ENCODE measurements at places on chromosomes 12 and 14. TPM values are rescaled to one million over a fixed set of nuclear protein-coding genes. Genes with fewer than 3 reads are reported as not detected.

Gene RD3L
- not detected for total RNA-seq

Gene ETFBKMT
- 2.8 TPM for total RNA-seq

DNA sequence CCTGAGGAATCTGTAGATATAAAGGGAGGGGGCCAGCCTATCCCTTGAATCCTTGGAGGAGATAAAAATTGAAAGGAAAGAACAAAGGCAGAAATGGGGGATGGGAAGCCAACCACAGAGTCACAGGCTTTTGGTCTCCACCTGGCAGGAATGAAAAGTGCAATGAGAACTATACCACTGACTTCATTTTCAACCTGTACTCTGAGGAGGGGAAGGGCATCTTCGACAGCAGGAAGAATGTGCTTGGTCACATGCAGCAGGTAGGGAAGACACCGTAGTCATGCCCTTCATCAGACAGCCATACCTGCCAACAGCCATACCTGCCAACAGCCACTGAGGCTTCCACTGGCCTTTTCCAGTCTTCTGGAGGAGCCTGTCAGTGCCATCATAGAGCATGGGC, 13.4 kb downstream of the ASB8 start:
- H3K36me3 ChIP-seq = peaks cover 87% of the 10 kb centered on the region
- no peak overlapping the region for H3K4me3 ChIP-seq
- H3K27me3 ChIP-seq = no peaks in the 10 kb centered on the region
- no peak overlapping the region for H3K27ac ChIP-seq

DNA sequence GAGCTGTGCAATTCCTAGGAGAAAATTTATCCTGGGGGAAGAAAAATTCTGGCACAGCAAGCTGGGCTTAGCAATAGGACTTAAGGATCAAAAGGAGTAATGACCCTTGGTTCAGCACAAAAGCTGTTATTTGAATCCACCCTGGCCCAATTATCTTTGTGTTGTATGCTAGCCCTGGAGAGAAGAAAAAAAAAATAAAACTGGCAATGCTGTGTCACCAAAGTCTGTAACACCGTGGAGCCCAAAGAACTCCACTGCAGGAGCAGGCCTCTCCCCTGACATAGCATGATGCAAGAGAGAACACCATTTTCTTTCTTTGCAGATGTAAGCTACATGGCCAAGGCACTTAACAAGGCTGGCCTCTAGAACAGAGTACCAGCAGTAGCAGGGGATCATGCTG, 63.0 kb upstream of the ARHGAP5 start:
- no peak for DNase-seq
- H3K27me3 ChIP-seq = no peaks in the 10 kb centered on the region
- H3K27ac ChIP-seq = no peak overlapping the region

DNA sequence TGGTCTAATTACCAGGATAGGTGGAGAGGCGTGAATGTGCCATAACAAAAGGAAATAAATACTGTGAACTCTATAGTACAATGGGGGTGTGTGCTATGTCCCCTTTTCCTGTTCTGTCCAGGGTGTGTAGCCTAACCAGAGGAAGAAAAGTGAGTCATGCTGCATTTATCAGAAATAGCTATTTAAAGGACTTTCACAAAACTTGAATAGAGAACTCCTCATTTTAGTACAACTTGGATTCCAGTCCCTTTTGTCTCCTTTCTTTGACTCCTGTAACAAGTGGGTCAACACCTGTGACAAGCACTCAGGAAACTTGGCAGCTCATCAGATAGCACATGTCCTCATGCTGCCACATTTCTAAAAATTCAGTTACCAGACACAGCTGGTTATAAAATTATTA, 123.4 kb downstream of the CCDC91 start:
- peaks cover 5% of the 10 kb centered on the region for H3K36me3 ChIP-seq
- H3K27me3 ChIP-seq = no peaks in the 10 kb centered on the region
- H3K4me3 ChIP-seq = no peak overlapping the region
- H3K27ac ChIP-seq = no peak overlapping the region
- H3K4me1 ChIP-seq = no peaks in the 10 kb centered on the region
- DNase-seq = no peak

DNA sequence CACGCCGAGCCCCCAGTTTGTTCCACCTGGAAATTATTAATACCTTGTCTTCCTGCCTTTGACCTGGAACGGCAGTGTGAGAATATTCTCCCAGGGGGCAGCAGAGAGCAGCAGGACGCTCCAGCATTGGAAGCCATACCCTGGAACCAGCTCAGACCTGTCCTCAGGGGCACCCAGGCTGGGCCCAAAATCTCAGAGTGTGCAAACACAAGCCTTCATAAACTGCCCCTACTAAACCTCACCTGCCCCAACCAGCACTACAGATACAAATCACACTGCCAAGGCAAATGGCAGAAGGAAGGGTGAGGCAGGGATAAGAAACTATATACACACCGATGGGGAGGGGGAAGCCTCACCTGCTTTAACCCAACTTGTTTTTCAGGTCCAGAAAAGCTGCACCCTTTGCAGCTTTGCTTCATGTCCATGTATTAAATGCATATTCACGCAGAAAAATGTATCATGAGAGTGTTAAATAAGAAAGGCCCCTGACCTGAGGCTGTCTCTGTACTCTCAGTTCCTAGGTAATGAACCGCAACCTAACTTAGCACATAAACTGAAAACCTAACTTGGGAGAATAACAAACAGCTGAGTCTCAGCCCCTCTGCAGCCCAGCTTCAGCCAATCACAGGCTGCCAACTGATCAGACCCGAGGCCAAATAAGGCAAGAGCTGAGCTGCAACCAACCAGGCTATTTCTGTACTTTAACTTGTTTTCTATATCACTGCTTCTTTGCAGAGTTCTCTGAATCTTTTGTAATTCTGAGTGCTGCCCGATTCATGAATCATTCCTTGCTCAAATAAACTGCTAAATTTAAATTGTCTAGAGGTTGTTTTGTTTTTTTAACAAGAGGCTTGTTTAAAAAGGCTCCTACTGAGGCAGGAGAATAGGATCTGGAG, 130.1 kb downstream of the SPTSSA start:
- no peaks in the 10 kb centered on the region for H3K36me3 ChIP-seq
- H3K27ac ChIP-seq = no peak overlapping the region
- no peaks in the 10 kb centered on the region for H3K27me3 ChIP-seq

- H3K27ac ChIP-seq = no peak overlapping the region
- no peaks in the 10 kb centered on the region for H3K4me1 ChIP-seq
- H3K4me3 ChIP-seq = no peak overlapping the region
- H3K36me3 ChIP-seq = peaks cover 26% of the 10 kb centered on the region
Measured at GRCh38 chr12:123471374-123472068, 13.6 kb downstream of the SNRNP35 start.

GRCh38 chr12:94405413-94406116, 54.1 kb downstream of the CEP83 start:
- no peaks in the 10 kb centered on the region for H3K27me3 ChIP-seq
- H3K4me1 ChIP-seq = no peaks in the 10 kb centered on the region
- H3K27ac ChIP-seq = peak overlapping the region; percentile 7
- no peak for DNase-seq
- no peaks in the 10 kb centered on the region for H3K36me3 ChIP-seq

DNA sequence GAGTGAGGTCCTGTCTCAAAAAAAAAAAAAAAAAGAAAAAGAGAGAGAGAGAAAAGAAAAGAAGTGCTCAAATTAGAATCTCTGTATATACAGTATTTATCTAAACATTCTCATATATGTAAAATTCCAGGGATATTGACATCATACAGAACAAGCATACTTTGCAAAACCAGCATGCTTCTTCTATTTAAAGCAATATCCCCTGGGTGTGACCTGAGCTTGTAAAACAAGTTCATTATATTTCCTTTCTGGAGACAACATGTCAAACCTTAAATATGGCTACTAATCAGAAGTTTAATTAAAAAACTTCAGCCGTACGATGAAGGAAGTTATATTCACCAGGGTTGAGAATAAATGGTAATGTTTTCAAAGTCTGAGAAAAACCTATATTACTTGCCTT, 175.8 kb upstream of the HMGA2 start:
- DNase-seq = no peak
- peaks cover 5% of the 10 kb centered on the region for H3K4me1 ChIP-seq
- peaks cover 10% of the 10 kb centered on the region for H3K27me3 ChIP-seq
- no peak overlapping the region for H3K27ac ChIP-seq
- H3K4me3 ChIP-seq = no peak overlapping the region
- no peaks in the 10 kb centered on the region for H3K36me3 ChIP-seq

DNA sequence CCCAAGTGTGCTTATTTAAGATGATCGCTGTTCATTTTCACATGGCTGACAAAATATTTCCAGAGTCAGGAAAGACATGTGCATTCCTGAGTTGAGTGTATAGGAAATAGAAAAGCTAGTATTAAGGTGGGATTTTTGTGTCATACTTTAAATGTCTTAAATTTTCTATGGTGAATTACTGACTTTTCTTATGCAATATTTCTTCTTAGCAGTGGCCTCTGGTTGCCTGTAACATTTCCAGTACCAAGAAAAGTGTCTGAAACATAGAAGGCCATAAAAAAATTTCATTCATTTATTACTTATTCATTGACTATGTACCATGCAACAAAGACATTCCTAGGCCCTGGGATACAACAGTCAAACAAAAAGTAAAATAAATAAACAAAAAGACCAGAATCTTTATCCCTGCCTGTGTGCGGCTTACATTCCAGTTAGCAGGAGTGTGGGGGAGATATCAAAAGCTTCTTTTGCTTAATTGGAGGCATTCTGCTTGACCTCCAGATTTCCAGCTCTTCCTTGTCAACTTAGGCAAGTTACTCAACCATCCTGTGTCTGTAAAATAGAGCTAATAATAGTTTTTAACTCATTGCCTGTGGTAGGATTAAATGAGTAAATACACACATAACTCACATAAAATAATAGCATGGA, 216.3 kb upstream of the FLRT2 start:
- no peak overlapping the region for H3K4me3 ChIP-seq
- H3K27ac ChIP-seq = no peak overlapping the region
- no peaks in the 10 kb centered on the region for H3K27me3 ChIP-seq
- H3K4me1 ChIP-seq = no peaks in the 10 kb centered on the region
- DNase-seq = no peak

DNA sequence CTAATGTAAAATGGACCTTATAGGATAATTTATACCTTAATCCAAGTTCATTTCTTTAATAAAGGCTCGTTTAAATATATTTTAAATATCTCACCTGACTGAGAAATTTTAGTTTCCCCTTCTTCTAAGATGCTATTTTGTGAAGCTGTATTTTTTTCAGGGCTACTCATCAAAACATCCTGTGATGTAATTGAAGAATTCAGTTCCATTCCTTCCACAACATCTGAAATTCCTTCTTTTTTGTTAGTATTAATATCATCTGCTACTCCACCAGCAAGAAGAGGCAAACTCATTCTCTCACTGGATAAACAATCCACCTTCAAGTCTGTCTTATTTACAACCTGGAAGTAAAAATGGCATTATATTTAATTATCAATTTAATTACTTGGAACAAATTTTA, 22.5 kb downstream of the LGALS3 start:
- no peaks in the 10 kb centered on the region for H3K27me3 ChIP-seq
- no peak for DNase-seq
- peaks cover 6% of the 10 kb centered on the region for H3K36me3 ChIP-seq
- H3K4me3 ChIP-seq = no peak overlapping the region
- no peaks in the 10 kb centered on the region for H3K4me1 ChIP-seq

DNA sequence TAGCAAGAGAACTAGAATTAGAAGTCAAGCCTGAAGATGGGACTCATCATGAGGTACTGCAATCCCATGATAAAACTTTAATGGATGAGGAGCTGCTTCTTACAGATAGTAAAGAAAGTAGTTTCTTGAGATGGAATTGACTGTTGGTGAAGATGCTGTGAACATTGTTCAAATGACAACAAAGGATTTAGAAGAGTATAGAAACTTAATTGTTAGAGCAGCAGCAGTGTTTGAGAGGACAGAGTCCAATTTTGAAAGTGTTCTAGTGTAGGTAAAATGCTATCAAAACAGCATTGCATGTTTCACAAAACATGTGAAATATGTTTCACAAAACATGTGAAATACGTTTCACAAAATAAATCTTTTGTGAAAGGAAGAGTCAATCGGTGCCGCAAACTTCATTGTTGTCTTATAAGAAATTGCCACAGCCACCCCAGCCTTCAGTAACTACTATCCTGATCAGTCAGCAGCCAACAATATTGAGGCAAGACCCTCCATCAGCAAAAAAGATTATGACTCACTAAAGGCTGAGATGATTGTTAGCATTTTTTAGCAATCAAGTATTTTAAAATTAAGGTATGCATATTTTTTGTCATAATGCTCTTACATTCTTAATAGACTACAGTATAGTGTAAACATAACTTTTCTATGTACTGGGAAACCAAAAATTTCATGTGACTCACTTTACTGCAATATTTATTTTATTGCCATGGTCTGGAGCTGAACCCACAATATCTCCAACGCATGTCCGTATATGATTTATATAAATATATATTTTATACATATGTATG, 173.4 kb upstream of the BMP4 start:
- H3K36me3 ChIP-seq = no peaks in the 10 kb centered on the region
- H3K4me1 ChIP-seq = no peaks in the 10 kb centered on the region
- no peak for DNase-seq
- H3K4me3 ChIP-seq = no peak overlapping the region

DNA sequence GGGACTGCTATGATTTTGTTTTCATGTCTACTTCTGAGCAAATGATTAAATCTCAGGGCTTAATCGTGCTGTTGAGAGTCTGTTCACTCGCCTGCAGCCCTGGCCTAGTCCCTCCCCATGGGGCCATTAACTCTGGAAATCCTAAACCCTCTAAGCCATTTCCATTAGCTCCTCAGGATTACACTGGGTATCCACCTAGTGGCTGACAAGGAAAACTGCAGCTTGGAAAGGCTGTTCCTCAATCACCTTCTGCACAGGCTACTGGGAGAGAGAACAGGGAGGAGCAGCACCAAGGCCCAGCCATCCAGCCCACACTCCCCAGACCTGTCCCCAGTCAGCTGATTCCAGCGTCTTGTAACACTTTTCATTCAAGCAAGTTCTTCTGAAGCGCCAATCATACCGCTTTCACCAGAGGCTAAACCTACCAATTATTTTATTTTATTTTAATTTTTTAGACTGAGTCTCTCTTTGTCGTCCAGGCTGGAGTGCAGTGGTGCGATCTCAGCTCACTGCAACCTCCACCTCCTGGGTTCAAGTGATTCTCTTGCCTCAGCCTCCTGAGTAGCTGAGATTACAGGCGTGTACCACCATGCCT, 48.7 kb downstream of the NEUROD4 start:
- no peak overlapping the region for H3K27ac ChIP-seq
- H3K4me1 ChIP-seq = no peaks in the 10 kb centered on the region
- no peak for DNase-seq
- H3K4me3 ChIP-seq = no peak overlapping the region
- H3K36me3 ChIP-seq = no peaks in the 10 kb centered on the region

DNA sequence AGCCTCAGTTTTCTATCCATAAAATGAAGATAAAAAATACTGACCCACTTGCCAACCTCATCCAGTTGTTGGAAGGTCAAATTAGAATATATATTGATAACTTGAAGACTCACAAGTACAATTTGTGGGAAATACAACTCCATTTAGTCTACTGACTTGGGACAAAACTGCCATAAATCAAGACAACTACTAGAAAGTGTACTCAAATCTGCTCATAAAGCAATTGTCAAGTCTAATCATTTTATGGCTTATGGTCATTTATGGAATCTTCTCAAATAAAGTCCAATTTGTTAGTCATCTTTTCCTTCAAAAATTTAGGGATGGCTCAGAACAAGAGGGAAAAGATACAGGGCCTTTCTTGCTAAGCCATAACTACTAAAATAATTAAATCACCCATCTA, 7.0 kb downstream of the BTG1 start:
- H3K36me3 ChIP-seq = peaks cover 31% of the 10 kb centered on the region
- no peaks in the 10 kb centered on the region for H3K27me3 ChIP-seq
- peak overlapping the region; percentile 61 for H3K27ac ChIP-seq
- H3K4me1 ChIP-seq = peaks cover 45% of the 10 kb centered on the region
- DNase-seq = no peak
- H3K4me3 ChIP-seq = peak overlapping the region; percentile 73

All from upper lobe of right lung (tissue), 1 donor.